Cardiac muscle cell (in vitro differentiated cells and primary cell): ENCODE measurements at places on chromosomes 11 and 22. TPM values are rescaled to one million over a fixed set of nuclear protein-coding genes. Genes with fewer than 3 reads are reported as not detected.
A peak's percentile ranks its signal among the peaks of the same experiment; 100 is the strongest.

HEPHL1 gene
- total RNA-seq = not detected in 2 replicates

PANX3 gene
- not detected in 2 replicates for total RNA-seq

CRYBA4 gene
- not detected in 2 replicates for total RNA-seq

DNA sequence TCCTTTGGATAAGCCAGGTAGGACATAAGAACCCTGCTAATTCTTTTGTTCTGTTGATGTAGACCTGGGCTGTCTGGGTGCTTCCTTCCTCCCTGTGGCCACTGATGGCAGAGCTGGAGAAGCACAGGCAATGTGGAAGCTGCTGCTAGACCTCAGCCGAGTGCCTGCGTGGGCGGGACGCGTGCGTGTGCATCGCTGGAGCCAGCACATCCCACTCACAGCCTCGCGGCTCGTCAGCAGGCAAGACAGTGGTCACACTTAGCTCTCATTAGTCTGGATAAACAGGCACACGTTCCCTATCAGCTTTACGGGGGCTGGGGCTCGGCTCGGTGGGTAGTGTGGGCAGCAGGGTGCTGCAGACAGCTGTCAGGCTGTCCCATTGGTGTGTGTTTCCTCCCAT, 155.7 kb downstream of the GRIK4 start:
- no peak overlapping the region for H3K27ac ChIP-seq
- H3K4me3 ChIP-seq = no peak overlapping the region
- peak; percentile 52 for DNase-seq
- peaks cover 48% of the 10 kb centered on the region for H3K27me3 ChIP-seq

- H3K36me3 ChIP-seq = no peaks in the 10 kb centered on the region
- no peak overlapping the region for H3K27ac ChIP-seq
- no peak overlapping the region for H3K4me3 ChIP-seq
- H3K27me3 ChIP-seq = no peaks in the 10 kb centered on the region
These were observed 27.7 kb downstream of the DDI1 start for GRCh38 chr11:104064034-104064630.

GRCh38 chr11:12975195-12975594, 33.9 kb upstream of the RASSF10 start:
- no peak overlapping the region for H3K4me3 ChIP-seq
- H3K27ac ChIP-seq = no peak overlapping the region
- H3K4me1 ChIP-seq = no peaks in the 10 kb centered on the region
- no peaks in the 10 kb centered on the region for H3K36me3 ChIP-seq
- peak; percentile 29 for DNase-seq

DNA sequence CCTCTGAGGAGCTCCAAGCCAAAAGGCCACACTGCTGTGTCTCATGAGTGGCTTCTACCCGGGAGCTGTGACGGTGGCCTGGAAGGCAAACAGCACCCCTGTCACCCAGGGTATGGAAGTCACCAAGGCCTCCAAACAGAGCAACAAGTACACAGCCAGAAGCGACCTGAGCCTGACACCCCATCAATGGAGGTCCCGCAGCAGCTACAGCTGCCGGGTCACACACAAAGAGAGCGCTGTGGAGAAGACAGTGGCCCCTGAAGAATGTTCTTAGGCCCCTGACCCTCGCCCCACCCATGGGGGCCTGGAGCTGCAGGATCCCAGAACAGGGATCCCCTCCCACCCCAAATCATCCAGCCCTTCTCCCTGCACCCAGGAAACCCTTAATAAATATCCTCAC, 4.9 kb downstream of the RFPL2 start:
- peaks cover 29% of the 10 kb centered on the region for H3K27me3 ChIP-seq
- H3K4me3 ChIP-seq = no peak overlapping the region
- H3K27ac ChIP-seq = no peak overlapping the region
- no peak for DNase-seq

- H3K4me1 ChIP-seq = no peaks in the 10 kb centered on the region
- H3K27me3 ChIP-seq = no peaks in the 10 kb centered on the region
- H3K4me3 ChIP-seq = no peak overlapping the region
- H3K36me3 ChIP-seq = no peaks in the 10 kb centered on the region
- DNase-seq = no peak
These were observed 1219.6 kb downstream of the BRD1 start for GRCh38 chr22:48607901-48608662.

GRCh38 chr11:8229299-8230177, 34.1 kb downstream of the LMO1 start:
- DNase-seq = no peak
- H3K27me3 ChIP-seq = no peaks in the 10 kb centered on the region
- no peaks in the 10 kb centered on the region for H3K36me3 ChIP-seq
- peaks cover 6% of the 10 kb centered on the region for H3K4me1 ChIP-seq
- no peak overlapping the region for H3K4me3 ChIP-seq

DNA sequence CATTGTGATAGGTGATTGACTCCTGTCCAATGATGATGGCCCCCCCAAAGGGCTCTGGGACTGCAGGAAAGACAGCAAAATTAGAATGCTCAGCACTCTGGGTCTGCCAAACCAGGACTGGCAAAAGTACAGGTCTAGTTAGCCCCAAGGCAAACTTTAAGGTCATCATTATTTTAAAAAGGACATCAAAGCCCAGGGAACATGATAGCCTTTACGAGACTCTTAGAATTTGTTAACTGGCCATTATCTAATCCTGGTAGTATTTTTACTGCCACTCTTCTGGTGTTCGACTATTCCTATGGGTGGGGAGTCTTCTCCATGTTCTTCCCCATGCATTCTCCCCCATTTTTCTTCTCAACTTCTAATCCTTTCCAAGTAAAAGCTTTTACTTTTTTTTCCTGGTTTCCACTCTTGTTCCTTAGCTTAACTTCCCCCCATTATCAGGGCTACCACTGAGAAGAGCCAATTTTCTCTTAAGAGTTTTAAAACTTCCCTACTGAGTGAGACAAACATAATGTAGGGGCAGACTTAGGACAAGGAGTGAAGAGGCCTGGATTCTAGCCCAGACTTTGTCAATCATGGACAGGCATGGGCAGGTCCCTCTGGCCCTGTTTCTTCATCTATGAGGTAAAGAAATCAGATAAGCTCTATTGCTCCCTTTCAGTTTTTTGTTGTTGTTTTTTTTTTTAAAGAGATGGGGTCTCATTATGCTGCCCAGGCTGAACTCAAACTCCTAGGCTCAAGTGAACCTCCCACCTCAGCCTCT, 7.1 kb downstream of the DDB1 start:
- no peaks in the 10 kb centered on the region for H3K4me1 ChIP-seq
- peaks cover 72% of the 10 kb centered on the region for H3K36me3 ChIP-seq
- H3K27me3 ChIP-seq = no peaks in the 10 kb centered on the region
- DNase-seq = peak; percentile 75

DNA sequence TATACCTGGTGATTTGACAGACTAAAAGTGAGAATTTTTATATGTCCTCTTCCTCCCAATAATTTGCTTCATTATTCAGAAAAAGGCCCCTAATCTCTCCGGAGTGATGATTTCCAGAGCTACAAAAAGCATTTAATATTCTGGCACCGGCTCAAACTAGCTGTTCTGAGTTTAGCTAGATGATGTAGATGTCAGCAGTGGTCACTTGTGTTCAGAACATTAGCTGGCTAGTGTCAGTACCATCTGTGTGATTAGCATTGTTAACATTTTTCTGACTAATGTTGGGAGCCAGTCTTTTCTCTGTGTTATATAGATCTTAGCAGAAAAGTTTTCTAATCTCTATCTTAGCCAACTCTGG, 68.7 kb upstream of the RRM1 start:
- no peaks in the 10 kb centered on the region for H3K36me3 ChIP-seq
- H3K27me3 ChIP-seq = no peaks in the 10 kb centered on the region
- DNase-seq = peak; percentile 82
- no peak overlapping the region for H3K4me3 ChIP-seq
- H3K27ac ChIP-seq = no peak overlapping the region

- H3K27me3 ChIP-seq = no peaks in the 10 kb centered on the region
- peaks cover 6% of the 10 kb centered on the region for H3K4me1 ChIP-seq
- H3K27ac ChIP-seq = no peak overlapping the region
- H3K36me3 ChIP-seq = peaks cover 12% of the 10 kb centered on the region
- DNase-seq = no peak
These were observed 80.5 kb downstream of the PDHX start for GRCh38 chr11:34996958-34997357.

DNA sequence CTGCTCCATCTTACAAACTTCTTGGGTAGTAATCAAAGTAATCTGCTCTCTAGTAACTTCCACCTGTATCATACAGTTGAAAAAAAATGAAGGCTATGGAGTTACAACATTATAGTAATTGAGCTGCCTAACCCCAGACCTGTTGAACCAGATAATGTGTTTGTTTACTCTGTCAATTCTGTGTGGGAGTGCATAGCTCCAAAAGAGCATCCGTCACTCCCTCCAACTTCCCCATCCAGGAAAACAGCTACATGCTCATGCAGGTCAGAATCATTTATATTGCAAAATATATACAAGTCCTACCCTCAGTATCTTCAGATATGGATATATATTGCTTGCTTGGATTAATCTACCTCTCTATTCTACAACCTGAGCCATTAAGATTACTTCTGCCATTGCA, 244.0 kb upstream of the ANO5 start:
- no peak for DNase-seq
- no peaks in the 10 kb centered on the region for H3K36me3 ChIP-seq
- no peak overlapping the region for H3K4me3 ChIP-seq

- H3K27ac ChIP-seq = no peak overlapping the region
- H3K4me3 ChIP-seq = no peak overlapping the region
- no peaks in the 10 kb centered on the region for H3K4me1 ChIP-seq
- no peaks in the 10 kb centered on the region for H3K36me3 ChIP-seq
- H3K27me3 ChIP-seq = peaks cover 45% of the 10 kb centered on the region
These were observed 30.4 kb downstream of the POU2F3 start for GRCh38 chr11:120270386-120270785.

DNA sequence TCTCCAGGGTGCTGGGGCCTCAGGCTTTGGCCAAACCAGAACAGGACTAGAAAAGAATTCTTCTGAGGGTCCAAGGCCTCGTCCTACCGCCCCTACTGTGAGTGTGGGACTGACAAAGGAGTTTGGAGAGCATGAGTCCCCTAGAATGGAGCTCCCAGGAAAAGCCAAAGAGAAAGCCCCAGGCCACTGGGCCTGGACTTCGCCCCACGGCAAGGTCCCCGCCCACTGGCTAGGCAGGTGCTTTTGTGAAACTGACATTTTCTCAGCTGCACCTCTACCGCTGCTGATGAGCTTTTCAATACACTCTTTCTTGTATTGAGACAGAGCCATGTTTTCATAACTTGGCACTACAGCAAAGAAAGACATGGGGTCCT, 9.7 kb upstream of the FGF3 start:
- H3K36me3 ChIP-seq = no peaks in the 10 kb centered on the region

GRCh38 chr22:44309137-44309536, 3.6 kb downstream of the SHISAL1 start:
- no peak overlapping the region for H3K27ac ChIP-seq
- H3K4me1 ChIP-seq = peaks cover 12% of the 10 kb centered on the region
- no peak for DNase-seq
- H3K36me3 ChIP-seq = no peaks in the 10 kb centered on the region

DNA sequence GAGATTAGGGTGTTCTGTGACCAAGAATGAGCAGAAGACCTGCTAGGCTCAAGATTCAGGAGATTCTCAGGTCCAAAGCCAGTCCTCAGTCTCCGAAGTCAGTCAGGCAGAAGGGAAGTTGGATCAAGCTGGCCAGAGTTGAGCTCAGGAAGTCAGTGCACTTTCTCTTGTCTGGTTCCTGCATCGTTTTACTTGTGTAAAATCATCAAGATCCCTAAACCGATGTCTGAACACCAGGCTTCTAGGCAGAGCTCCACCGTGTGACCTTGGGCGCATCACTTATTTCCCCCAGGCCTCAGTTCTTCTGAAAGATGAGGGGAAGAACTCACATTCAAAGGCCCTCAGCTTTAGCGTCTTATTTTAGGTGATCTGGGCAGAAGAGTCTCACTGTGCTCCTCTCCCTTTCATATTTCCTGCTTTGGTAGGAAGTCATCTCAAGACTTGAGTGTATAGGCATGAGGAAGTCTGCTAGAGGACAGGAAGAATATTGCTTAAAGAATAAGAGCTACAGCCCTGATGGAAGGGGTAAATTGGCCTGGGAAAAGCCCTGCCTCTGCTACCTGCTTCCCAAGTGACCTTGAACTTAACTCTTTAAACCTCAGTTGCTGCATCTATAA, 20.2 kb downstream of the NF2 start:
- no peak for DNase-seq
- no peaks in the 10 kb centered on the region for H3K36me3 ChIP-seq
- H3K4me1 ChIP-seq = peaks cover 2% of the 10 kb centered on the region

DNA sequence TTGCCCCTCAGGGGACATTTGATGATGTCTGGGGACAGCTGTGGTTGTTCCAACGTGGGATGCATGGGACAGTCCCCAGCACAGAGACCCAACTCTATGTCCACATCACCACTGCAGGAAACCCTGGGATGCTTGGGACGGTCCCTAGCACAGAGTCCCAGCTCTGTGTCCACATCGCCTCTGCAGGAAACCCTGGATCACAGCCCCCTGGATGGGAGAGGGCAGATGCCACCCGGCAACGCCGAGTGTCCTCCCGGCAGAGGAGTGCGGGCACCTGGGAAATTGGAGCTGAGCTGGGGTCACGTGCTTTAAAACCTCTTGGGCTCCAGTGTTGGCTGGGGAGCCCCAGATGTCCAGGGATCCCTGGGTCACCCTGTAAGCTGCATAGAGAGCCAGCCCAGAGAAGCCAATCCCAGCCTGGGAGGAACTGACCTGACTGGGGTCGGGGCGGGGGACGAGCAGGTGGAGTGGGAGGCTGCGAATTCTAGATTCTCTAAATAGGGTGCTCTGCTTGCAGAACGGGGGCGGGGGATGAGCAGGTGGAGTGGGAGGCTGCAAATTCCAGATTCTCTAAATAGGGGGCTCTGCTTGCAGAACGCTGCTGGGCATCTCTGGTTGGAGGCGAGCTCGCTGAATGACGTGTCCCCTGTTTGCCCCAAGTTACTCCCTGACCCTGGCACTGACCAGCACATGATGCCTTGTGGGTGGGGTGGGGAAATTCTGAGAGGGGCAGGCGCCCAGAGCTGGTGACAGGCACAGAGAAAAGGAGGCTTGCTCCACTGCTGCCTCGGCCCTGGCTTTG, 1197.8 kb downstream of the BRD1 start:
- no peaks in the 10 kb centered on the region for H3K36me3 ChIP-seq
- no peaks in the 10 kb centered on the region for H3K4me1 ChIP-seq
- H3K27me3 ChIP-seq = no peaks in the 10 kb centered on the region
- no peak overlapping the region for H3K4me3 ChIP-seq
- H3K27ac ChIP-seq = no peak overlapping the region
- no peak for DNase-seq

GRCh38 chr11:46343520-46343919, 3.7 kb upstream of the DGKZ start:
- H3K4me1 ChIP-seq = peaks cover 39% of the 10 kb centered on the region
- no peak overlapping the region for H3K4me3 ChIP-seq
- H3K27ac ChIP-seq = no peak overlapping the region
- no peaks in the 10 kb centered on the region for H3K27me3 ChIP-seq
- DNase-seq = no peak

- H3K4me1 ChIP-seq = peaks cover 12% of the 10 kb centered on the region
- no peak overlapping the region for H3K27ac ChIP-seq
- no peak for DNase-seq
These were observed 34.6 kb downstream of the SPECC1L start for GRCh38 chr22:24305260-24305692.

DNA sequence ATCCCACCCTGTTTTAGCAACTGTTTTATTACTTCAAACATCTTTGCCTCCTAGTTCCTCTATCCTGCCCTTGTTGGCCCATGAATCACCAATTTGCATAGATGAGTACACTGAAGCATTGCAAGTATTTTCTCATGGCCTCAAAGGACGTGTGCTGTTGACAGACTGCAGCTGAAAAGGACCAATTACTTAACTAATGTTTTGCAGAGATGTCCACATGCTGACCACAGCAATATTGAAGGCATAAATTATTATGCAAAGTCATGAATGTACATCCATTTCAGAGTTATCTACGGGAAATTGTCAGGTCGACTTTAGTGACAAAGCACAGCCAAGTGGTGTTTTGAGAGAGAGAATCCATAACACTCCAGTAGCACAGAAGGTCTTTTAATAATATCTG, 64.8 kb downstream of the CADM1 start:
- H3K4me1 ChIP-seq = peaks cover 7% of the 10 kb centered on the region
- DNase-seq = no peak
- H3K27ac ChIP-seq = no peak overlapping the region
- no peaks in the 10 kb centered on the region for H3K36me3 ChIP-seq
- no peak overlapping the region for H3K4me3 ChIP-seq
